ENCODE measurements at places on chromosomes 1 and 21. TPM values are rescaled to one million over a fixed set of nuclear protein-coding genes. Genes with fewer than 3 reads are reported as not detected.

Gene LCE3D
- not detected for polyA plus RNA-seq

Gene IL12RB2
- 0.75 TPM for polyA plus RNA-seq

Gene ASCL5
- polyA plus RNA-seq: 0.40 TPM

Gene PROK1
- polyA plus RNA-seq: not detected

Gene UTS2
- polyA plus RNA-seq: not detected

Gene DHDDS
- polyA plus RNA-seq: 34.2 TPM

Gene LRRC53
- not detected for polyA plus RNA-seq

- DNase-seq: no peak
Measured at GRCh38 chr1:72530646-72531045, 248.3 kb upstream of the NEGR1 start.

DNA sequence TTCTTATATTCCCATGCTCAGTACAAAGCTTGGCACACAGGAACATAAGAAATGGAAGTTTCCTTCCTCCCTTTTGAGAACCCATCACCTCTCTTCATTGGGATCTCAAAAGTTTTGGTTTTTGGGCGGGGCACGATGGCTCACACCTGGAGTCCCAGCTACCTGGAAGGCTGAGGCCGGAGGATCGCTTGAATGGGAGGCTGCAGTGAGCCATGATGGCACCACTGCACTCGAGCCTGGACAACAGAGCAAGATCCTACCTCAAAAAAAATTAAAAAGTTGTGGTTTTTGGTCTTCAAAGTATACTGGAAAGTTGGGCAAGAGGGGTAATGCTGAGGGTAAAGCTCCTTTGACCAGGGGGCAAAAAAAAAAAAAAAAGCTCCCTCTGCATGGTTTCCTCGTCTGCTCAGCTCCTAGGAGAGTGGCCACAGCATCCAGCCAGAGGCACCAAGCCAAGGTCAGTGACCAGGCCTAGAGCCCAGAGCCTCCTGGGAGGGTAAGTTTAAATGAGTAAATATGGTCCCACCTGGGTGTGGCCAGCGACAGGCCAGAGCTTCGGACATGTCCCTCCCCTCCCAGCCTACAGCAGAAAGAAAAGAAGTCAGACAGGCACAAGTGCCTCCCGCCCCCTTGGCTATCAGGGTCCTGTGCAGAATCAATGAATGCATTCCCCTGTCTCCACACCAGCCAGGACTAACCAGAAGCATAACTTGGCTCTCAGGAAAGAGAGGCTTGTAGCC is 5.0 kb downstream of the MEF2D start:
- no peak for DNase-seq

- DNase-seq: no peak
Measured at GRCh38 chr1:17119773-17120480, 676 bp upstream of the PADI2 start.

DNA sequence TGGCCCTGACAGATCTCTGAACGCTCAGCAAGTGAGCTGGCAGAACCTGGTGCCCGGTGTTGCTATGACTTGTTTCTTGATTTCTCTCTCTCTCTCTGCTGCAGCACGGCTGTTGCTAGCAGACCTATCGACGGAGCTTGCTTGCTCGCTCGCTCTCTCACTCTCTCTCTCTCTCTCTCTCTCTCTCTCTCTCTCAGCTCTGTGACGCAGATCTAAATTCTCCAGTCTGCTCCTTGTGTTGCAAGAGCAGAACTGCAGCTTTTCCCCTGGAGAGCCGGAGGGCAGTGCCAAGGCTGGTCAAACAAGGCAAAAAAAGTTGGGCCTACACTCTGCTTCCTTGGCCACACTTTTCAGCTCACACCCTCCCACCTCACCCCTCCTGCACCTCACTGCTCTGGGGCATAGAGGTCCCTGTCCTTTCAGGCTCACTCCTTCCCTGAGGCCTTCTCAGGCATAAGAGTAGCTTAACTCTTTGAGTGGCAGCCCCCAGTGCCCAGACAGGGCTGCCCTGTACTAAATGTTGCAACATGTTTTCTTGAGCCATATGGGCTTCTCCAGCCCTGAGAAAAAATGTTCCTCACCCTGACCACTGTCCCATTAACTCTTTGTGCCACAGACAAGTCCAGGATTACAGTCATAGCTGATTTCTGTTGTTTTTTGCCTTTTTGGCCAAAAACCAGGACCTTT is 72.2 kb downstream of the CD46 start:
- DNase-seq: peak; percentile 88

DNA sequence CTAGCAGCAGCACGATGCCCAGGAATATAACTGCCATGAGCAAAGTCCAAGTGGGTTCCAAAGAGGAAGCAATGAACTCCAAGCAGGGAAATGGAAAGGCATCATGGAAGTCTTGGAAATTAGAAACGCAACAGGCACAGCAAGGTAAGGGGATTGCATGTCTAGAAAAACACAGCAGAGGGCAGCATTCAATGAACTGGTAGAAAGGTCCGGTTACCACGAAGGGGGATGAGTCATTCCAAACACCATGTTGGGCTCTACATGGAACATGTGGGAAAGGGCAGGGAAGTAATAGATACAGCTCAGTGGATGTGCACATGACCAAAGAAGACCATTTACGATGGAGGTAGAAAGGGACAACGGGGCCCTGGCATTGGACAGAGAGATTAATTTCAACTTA is 36.4 kb downstream of the RXRG start:
- no peak for DNase-seq

DNA sequence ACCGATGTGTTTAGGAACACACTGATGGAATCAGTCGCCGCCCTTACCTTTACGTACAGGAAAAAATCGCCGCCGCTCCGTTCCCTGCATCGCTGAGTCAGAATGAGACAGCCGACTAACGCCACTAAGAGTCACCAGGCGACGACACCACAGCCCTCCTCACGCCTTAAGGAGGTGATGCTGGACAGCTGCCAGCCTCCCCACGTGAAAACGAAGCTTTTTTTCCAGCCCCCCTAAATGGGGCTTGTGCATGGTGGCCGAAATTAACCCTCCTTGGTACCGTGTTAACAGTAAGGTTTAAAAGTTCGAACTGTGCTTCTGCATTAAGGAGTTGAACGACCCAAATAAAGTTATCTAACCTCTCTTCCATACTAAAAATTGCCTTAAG is 511 bp downstream of the DNTTIP2 start:
- no peak for DNase-seq

DNA sequence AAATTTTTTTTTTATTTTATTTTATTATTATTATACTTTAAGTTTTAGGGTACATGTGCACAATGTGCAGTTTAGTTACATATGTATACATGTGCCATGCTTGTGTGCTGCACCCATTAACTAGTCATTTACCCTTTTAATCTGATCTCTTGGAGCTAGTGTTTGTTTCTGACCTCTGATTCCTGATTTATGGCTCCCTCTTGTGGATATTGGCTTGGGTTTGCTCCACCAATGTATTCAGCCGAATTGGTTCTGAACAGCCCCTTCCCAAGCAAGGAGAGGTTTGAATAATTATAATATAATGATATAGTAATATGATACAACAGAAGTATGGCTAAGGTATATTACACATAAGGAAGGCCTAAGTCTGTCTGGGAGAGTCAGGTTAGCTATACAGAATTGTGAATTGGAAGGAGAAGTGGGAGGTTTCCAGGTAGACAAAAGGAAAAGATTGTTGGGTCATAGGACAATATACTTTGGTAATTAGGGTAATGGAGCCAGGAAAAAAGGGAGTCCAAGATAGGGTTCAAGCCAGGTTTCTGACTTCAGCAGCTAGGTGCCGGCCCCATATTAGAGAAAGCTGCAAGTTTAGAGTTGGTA is 53.1 kb upstream of the HMCN1 start:
- peak; percentile 31 for DNase-seq

DNA sequence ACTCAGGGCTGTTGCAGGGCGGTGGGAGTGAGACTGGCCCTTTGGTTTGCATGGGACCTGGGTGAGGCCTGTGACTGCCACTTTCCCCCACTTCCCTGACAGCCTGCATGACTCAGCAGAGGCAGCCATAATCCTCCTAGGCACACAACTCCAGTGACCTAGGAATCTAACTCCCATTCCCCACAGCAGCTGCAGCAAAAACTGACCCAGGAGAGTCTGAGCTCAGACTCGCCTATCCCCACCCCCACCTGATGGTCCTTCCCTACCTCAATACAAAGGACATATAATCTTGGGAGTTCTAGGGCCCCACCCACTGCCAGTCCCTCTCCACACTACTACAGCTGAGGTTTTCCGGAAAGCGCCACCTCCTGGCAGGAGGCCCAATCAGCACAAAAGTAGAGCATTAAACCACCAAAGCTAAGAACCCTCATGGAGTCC is 26.7 kb downstream of the NDC1 start:
- no peak for DNase-seq

DNA sequence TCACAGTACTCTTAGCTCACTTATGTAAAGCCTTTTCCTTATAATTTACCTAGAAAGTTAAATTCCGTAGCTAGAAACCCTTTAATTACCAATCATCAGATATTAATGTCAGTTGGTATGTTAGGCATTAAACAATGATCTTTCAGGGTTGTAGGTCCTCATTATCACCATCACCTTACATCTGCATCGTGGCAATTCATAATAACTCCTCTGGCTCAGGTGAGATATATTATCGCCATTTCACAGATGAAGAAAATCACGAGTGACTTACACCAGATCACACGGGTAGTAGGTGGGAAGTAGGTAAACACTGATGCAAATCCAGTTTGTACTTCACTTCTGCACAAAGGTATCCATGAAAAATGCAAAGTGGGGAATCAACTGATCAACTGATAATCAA is 639 bp downstream of the NUP133 start:
- DNase-seq: no peak

DNA sequence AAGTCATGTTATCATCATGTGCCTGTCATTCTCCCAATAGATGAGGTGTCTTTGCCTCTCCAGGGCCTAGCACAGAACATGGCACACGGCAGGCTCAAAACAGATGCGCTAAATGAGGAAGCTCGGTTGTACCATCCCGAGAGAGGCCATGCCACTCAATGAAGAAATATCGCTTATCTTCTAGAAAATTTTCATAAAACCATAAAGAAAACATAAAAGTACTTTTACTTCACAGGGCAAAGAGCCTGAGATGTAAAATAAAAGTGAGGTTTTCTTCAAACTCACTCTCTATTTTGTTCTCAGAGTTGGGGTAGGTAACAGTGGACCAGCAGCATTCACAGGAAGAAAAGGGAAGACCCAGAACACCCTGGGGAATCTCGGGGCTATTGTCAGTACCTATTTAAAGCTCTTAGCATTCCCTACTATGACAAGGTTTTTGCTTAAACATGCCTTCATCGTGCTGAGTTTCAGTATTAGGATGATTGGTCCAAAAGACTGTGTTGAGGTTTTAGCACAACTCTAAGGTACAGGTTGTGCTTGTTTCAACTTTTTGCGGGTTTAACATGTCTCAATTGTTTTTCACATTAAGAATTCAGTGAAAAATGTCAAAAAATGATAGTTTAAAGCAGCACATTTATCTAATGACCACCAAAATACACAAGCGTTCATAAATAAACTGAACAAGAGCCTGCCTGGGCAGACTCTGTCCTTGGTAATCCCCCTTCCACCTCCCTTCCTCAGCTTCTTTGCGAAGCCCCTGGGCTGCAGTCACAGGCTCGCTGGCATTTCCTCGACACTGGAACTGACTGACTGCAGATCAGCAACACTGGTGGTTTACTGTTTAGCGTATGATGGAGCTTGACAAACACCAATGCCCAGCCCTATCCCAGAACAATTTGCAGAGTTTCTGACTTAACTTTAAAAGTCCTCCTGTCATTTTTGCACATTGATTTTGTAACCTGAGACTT is 55.6 kb downstream of the COQ8A start:
- DNase-seq: no peak

GRCh38 chr21:45713613-45714012 is 70.1 kb downstream of the PCBP3 start:
- DNase-seq: no peak

DNA sequence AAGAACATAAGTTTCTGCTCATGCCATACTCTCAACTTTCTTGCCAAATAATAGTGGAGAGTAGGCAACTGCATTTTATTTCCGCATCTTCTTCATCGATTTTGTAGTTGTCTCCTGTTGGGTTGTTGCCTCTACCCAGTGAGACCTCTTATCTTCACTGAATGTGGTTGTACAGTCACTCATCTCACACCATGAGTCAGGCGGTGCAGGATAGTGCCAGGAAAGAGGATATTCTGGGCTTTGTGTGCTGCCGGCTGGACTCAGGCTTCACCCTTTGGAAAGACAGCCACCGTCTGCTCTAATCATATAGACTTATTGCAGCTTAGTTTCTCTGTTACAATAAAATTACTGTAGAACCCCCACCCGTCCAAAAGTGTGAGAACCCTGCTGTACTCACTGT is 154.3 kb upstream of the USP24 start:
- DNase-seq: no peak

DNA sequence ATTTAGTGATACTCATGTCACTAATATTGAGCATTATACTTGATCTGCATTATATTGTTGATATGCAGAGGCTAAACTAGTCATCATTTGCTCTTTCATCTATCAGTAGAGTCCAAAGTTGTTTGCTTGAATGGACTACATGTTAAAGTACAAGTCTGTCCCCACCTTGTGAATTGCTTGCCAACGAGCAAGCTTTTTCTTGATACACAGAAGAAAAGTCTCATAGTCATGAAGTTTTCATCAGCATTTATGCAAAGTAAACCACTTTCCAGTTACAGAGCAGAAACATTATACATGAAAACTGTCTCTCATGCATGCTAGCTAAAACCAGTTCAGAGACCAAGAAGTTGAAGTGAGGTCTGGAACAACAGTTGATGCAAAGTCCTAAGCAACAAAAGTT is 13.0 kb downstream of the SFPQ start:
- no peak for DNase-seq

DNA sequence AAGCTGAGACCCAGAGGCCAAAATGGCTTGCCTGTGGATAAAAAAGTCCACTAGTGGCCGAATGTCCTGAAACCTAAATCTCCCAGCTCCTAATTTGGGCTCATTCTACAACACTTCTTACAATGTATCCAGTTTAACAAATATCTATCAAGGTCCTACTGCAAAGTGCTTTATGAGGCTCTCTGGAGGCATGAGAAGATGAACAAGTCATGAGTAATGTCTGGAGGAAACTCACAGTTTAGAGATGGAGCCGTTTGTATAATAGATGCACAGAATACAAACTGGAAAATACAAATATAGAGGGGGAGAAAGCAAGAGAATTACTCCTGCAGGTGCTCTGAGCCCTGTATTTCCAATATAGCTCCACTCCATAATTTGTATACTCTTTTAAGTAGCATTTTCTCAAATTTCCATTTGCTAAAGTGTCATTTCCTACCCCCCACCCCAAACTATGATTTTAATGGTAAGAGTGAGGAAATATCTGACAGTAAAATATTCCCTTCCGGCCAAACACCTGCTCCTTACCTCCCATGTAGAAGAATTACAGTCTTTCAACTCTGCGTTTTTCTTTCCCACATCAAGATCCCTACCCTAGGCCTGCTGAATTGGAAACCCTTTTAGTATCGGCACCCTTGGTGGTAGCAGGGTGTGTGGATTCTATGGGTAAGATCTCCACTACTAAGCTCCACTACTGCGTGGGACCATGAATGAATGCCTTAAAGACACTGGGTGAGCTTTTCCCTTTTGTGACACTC is 3.3 kb upstream of the ADAMTS5 start:
- DNase-seq: no peak

GRCh38 chr1:109782927-109783326 is 19.2 kb upstream of the EPS8L3 start:
- no peak for DNase-seq
